Lung (tissue), 17 donors: ENCODE measurements at places on chromosomes 5 and 9. TPM values are rescaled to one million over a fixed set of nuclear protein-coding genes. Genes with fewer than 3 reads are reported as not detected.

DNA sequence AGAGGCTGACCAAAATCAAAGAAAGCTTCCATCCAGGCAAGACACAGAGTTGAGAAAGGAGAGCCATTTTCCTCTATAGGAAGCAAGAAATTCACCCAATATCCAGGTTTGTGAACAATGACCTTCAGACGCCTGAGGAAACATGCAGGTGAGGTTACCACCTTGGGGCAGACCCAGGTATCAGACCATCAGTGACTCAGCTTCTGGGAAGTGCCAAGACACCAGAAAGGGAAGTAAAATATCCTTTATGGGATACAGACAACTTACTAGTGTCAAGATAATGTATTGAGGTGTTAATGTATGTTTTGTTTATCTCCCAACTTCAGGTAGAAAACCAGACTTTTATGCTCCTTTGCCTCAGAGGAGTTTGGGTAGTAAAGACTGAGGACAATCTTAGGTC lies 2.2 kb upstream of the DTWD2 start:
- DNase-seq = no peak
- H3K27ac ChIP-seq = no peak overlapping the region
- H3K4me1 ChIP-seq = no peaks in the 10 kb centered on the region
- no peak overlapping the region for H3K4me3 ChIP-seq
- no peaks in the 10 kb centered on the region for H3K36me3 ChIP-seq
- no peaks in the 10 kb centered on the region for H3K27me3 ChIP-seq

- no peak overlapping the region for H3K4me3 ChIP-seq
- no peaks in the 10 kb centered on the region for H3K36me3 ChIP-seq
- no peak overlapping the region for H3K27ac ChIP-seq
These were observed 62.0 kb downstream of the TTLL11 start for GRCh38 chr9:122031157-122031556.

- no peaks in the 10 kb centered on the region for H3K36me3 ChIP-seq
- H3K27ac ChIP-seq = no peak overlapping the region
- no peaks in the 10 kb centered on the region for H3K27me3 ChIP-seq
- H3K4me3 ChIP-seq = no peak overlapping the region
- DNase-seq = peak; percentile 93
These were observed 15.3 kb downstream of the C9orf152 start for GRCh38 chr9:110192531-110193261.

GRCh38 chr9:130053504-130054324 lies at the start of gene GPR107:
Gene GPR107, plus strand, starts transcription at chr9:130053906. Its CDS starts 27 bp downstream, at chr9:130053933.
- DNase-seq = peak; percentile 89
- peaks cover 7% of the 10 kb centered on the region for H3K4me1 ChIP-seq

DNA sequence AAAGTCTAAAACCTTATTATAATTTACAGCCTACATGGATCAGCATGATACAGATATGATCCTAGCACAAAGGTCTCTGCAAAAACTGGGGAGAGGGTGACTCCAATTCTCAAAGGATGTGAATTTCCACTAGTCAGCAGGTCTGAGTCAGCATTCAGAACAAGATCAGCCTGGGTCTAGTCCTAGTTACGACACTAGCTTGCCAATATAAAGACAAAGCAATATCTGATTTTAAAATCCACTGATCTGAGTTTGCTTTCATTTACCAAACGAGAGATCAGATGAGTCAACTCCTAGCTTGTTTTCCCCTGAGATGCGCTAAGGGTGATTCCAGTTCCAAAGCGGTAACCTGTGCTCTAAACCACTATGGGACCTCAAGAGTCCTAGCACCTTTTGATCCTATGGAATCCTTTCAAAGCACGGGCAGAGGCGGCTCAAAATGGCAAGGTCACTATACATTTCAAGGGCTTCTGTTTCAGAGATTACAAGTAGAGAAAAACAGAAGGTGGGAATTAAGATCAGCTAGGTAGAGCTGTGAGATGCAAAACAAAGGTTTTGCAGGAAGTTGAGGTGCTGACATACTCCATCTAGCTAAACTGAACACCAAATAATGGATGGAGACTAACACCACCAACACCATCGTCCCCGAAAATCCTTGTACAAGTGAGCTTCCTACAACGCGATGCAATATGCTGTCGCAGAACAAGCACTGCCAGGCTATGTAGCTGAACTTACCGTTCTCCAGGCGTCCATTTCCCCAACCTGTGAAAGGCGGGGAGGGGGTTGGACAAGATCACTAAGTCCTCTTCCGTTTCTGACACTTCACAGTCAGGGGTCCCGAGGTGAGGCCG lies 906 bp downstream of the SLC25A51 start:
- H3K4me3 ChIP-seq = peak overlapping the region; percentile 75
- peaks cover 9% of the 10 kb centered on the region for H3K4me1 ChIP-seq
- no peak for DNase-seq
- peak overlapping the region; percentile 82 for H3K27ac ChIP-seq

- H3K4me1 ChIP-seq = no peaks in the 10 kb centered on the region
- H3K4me3 ChIP-seq = no peak overlapping the region
- no peaks in the 10 kb centered on the region for H3K27me3 ChIP-seq
- no peak for DNase-seq
- H3K36me3 ChIP-seq = no peaks in the 10 kb centered on the region
- no peak overlapping the region for H3K27ac ChIP-seq
These were observed 9.3 kb upstream of the EDIL3 start for GRCh38 chr5:84393969-84394368.

GRCh38 chr5:15774632-15775031 lies 274.7 kb downstream of the FBXL7 start:
- no peaks in the 10 kb centered on the region for H3K27me3 ChIP-seq
- no peaks in the 10 kb centered on the region for H3K4me1 ChIP-seq
- H3K27ac ChIP-seq = no peak overlapping the region

DNA sequence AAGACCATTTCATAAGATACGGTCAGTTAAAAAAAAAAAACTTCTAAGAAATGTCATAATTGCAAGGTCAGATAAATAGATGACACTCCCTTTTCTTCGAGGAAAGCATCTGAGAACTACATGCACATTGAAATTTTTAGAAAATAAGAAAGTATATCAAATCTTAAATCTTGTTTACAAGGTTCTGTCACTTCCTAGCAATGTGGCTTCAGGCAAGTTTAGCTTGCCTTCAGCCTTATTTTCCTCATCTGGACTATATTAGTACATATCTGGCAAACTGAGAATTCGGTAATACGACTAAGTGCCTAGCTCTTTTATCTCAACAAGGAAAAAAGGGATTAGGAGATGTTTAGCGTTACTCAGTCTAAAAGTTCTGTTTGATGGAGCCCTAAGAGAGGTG lies 32.5 kb upstream of the OR2K2 start:
- no peaks in the 10 kb centered on the region for H3K27me3 ChIP-seq
- no peak for DNase-seq
- no peaks in the 10 kb centered on the region for H3K4me1 ChIP-seq
- no peak overlapping the region for H3K27ac ChIP-seq
- H3K4me3 ChIP-seq = no peak overlapping the region

- no peaks in the 10 kb centered on the region for H3K4me1 ChIP-seq
- no peak overlapping the region for H3K27ac ChIP-seq
- no peaks in the 10 kb centered on the region for H3K27me3 ChIP-seq
- H3K36me3 ChIP-seq = no peaks in the 10 kb centered on the region
These were observed 231.7 kb downstream of the CTNND2 start for GRCh38 chr5:11672385-11673085.

DNA sequence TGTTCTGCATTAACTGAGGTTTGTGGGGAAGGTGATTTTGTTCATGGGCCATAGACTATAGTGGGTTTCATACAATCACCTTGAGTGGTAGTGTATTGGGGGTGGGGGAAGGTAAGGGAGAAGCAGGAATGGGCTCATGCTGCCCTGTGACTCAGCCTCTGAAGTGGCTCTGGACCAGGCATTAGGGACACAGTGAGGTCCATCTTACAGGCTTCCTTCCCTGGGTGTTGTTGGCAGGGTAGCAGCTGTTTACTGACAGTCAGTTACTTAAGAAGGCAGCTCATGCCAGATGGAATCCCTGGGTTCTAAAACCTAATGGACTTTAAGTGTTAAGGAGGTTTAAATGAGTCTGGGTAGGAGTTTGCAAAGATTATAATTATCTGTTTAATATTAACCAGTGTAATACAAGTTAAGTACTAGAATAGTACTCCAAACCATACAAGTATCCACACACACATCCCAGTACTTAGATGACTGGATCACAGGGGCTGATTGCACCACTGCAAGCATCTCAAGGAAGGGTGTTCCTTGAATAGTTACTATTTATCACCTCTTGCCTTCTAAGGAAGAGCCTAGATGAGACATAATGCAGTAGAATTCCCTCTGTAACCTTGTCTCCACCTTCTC lies 59.3 kb downstream of the CAST start:
- no peak overlapping the region for H3K4me3 ChIP-seq
- DNase-seq = peak; percentile 86
- peak overlapping the region; percentile 69 for H3K27ac ChIP-seq
- H3K4me1 ChIP-seq = peaks cover 10% of the 10 kb centered on the region
- no peaks in the 10 kb centered on the region for H3K36me3 ChIP-seq

DNA sequence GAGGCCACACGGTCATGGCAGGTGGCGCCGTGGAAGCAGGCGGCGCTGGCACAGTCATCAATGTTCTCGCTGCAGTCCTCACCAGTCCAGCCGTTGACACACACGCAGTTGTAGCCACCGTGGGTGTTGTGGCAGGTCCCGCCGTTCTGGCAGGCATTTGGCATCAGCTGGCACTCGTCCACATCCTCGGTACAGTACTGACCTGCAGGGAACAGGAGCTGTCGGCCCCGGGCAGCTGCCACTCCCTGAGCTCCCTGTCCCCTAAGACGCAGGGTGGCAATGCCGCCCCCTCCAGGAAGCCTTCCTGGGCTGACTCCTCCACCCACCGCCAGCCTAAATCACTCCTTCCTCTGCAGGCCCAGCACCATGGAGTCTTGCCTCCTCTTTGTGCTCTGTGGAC lies 27.2 kb downstream of the NOTCH1 start:
- no peaks in the 10 kb centered on the region for H3K27me3 ChIP-seq
- H3K27ac ChIP-seq = no peak overlapping the region
- H3K4me3 ChIP-seq = no peak overlapping the region
- H3K4me1 ChIP-seq = peaks cover 7% of the 10 kb centered on the region

- H3K36me3 ChIP-seq = no peaks in the 10 kb centered on the region
- H3K27ac ChIP-seq = no peak overlapping the region
- H3K4me1 ChIP-seq = no peaks in the 10 kb centered on the region
- no peak for DNase-seq
- H3K4me3 ChIP-seq = no peak overlapping the region
These were observed 1083.8 kb upstream of the NUDT12 start for GRCh38 chr5:104646416-104646815.

DNA sequence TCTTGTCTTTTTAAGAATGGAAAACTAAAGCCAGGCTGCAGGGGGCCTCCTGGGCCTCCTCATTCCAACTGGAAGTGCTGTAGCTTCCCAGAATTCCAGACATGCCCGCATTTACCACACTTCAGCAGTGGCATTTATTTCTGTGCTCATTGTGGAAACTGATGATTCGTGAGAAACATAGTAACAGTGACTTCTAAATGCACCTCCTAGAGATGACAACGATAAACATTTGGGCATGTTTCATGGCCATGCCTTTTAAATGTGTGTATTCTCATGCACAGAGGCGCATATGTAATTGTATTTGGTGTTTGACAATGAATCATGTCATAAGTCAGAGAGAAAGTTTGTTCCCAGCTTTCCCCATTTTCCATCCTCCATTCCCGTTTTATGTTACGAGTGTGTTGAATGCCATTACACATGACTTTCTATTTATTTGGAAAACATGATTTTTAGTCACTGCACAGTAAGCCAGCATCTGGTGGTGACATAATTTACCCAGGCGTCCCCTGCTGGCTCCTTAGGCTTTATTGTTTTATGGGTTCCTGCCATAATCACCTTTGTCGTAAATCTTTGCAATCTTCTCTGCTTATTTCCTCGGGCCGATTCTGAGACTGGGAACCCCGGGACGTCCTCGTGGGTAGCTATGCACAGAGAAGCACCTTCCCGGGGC lies 68.8 kb upstream of the FCN2 start:
- no peak overlapping the region for H3K4me3 ChIP-seq
- DNase-seq = peak; percentile 25

CARD9 gene
- 3.8 TPM for total RNA-seq

TEK gene
- total RNA-seq = 29.3 TPM

DEPDC1B gene
- total RNA-seq = 3.1 TPM

RNF183 gene
- total RNA-seq = 0.88 TPM
